Renal cortical epithelial cell (primary cell): ENCODE measurements at places on chromosomes 1 and 21. TPM values are rescaled to one million over a fixed set of nuclear protein-coding genes. Genes with fewer than 3 reads are reported as not detected.

Gene MSH4
- 0.17 and 0.75 TPM in 2 replicates for total RNA-seq

Gene MAN1C1
- 0.10 TPM in 1 of 2 replicates, not detected in the other for total RNA-seq

Gene ATP6V1G3
- not detected in 2 replicates for total RNA-seq

Gene HOOK1
- total RNA-seq: 18.6 and 45.2 TPM in 2 replicates

Gene MTMR11
- 5.6 and 7.3 TPM in 2 replicates for total RNA-seq

Gene TENT5C
- total RNA-seq: 0.17 and 2.1 TPM in 2 replicates

Gene SLAMF8
- total RNA-seq: 0.30 and 2.6 TPM in 2 replicates

Gene CD53
- not detected in 2 replicates for total RNA-seq

Gene DMRTA2
- 0.05 TPM in 1 of 2 replicates, not detected in the other for total RNA-seq

Gene SERPINC1
- total RNA-seq: 0.35 TPM in 1 of 2 replicates, not detected in the other

Gene MATN1
- not detected in 2 replicates for total RNA-seq

Gene CC2D1B
- 33.5 and 35.3 TPM in 2 replicates for total RNA-seq

Gene SPRR2E
- total RNA-seq: not detected in 2 replicates

Gene ANGPTL1
- total RNA-seq: 0.60 TPM in 1 of 2 replicates, not detected in the other

Gene SFN
- total RNA-seq: 21.6 and 97.9 TPM in 2 replicates

Gene CYP4X1
- total RNA-seq: 0.10 and 0.17 TPM in 2 replicates
